Progenitor cell of endocrine pancreas (in vitro differentiated cells): ENCODE measurements at places on chromosomes 11 and 22.

- no peak for DNase-seq
Observed at GRCh38 chr11:75403037-75403436, 3.7 kb downstream of the RPS3 start.

DNA sequence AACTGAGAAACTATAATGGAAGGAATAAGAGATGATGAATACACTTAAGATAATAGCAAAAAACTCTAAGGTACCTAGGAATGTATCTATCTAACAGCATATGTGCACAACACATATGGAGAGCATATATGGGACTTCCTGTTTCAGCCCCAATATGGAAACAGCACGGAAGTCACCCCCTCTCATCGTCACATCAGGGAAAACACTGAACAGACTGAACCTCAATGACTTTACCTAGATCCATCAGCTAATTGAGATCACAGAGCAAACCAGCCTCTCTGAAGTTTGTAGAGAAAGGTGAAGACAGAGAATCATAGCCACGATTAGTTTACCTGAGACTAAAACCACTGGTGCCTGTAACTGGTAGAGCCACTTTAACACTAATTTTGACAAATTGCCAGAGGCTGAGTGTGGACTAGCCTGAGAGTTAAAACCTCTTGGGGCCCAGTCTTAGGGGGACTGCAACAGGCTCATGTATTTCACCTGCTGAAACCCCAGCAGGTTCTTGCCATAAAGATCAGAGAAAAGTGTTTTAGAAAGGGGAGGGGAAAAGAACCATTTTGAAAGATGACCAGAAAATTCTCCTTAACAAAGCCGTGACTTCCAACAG lies 722.6 kb downstream of the TBC1D22A start:
- DNase-seq, result no peak

DNA sequence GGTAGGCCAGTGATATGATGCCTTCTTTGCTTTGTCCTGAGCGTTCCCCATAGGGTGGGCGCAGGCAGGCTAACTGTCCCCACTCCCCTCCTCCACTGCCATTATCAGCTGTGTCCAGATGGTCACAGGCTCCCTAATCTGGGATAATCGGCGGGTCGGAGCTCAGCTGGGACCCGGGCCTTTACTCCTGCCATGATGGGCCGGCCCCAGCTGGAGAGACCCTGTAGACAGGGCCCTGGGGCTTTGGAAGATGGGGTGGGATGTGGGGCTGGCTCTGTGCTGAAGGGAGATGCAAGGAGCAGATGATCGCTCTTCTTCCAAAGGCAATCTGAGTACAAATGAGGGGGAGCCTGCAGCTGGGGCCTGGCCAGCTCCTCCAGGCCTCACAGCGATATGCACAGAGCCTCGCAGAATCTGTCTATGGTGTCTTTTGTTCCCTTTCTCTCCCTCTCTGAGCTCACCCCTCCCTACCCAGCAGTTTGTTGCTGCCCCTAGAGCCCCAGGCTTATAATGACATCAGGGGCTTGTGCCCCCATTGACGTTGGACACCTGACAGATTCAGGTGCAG lies 11.9 kb downstream of the KLHL35 start:
- no peak for DNase-seq

- DNase-seq, result no peak
Observed at GRCh38 chr22:23269441-23270211, 89.3 kb downstream of the BCR start.

GRCh38 chr11:75386942-75387630 lies 12.2 kb upstream of the RPS3 start:
- no peak for DNase-seq

- no peak for DNase-seq
Observed at GRCh38 chr11:117126223-117126965, 17.7 kb upstream of the PAFAH1B2 start.

DNA sequence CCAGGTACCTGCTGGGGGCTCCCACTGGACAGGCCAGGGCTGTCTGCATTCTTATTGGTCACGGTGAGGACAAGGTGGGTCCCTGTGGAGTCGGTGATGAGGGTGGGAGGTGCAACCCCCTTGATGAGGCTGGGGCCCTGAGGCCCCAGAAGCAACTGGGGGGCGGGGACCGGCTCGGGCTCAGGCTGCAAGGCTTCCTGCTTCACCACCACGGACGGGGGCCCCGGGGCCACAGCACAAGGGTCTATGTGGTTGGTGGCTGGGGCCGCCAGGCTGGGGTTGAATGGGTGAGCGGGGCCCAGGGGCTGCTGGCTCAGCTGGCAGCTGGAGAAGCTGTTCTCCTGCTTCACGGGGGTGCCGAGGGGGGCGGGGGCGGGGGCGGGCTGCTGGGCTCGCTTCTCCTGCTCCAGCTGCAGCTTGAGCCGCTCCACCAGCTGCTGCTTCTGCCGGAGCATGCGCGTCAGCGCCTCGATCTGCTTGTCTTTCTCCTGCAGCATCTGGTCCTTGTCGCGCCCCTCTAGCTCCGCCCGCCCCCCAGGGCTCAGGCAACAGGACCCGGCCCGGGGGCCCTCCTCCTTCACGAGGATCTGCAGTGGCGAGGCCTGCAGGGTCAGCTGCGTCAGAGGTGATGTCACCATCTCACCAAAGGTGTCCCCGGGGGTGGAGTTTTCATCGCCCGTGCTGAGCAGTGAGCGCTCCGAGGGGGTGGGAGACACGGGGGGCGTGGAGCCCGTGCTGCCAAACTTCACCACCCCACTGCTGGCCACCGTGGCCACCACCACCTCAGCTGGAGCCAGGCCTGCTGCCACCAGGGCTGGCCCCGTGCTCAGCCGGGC lies 48.2 kb downstream of the SGSM3 start:
- no peak for DNase-seq

- no peak for DNase-seq
Observed at GRCh38 chr11:109343242-109343641, 78.7 kb upstream of the C11orf87 start.

DNA sequence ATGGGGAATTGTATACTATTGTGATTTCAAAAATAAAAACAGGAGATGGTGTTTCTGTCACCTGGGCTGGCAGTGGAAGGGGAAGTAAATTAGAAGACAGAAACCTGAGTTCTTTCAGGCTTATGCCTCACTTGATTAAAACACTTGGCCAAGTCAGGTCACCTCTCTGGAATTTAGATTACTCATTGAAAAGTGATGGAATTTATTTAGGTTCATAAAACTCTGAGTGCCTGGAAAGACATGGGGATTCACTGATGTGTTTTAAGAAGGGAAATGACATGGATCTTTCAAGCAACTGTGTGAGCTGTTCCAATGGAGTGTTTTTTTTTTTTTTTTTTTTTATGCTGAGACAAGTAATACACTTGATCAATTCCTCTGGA lies 400.1 kb downstream of the TMEM135 start:
- no peak for DNase-seq

DNA sequence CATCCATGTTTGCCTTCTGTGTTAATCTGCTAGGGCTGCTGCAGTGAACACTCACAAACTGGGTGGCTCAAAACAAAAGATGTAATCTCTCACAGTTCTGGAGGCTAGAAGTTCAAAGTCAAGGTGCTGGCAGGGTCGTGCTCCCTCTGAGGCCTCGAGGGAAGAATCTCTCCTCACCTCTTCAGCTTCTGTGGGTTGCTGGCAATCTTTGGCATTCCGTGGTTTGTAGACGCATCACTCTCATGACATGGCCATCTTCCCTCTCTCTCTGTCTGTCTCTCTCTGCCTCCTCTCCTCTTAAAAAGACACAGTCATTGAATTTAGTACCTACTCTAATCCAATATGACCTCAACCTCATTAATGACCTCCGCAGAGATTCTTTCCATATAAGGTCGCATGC lies 78.8 kb downstream of the TSPAN18 start:
- no peak for DNase-seq

GRCh38 chr11:59769111-59769510 lies 13.9 kb downstream of the STX3 start:
- no peak for DNase-seq

- DNase-seq, result no peak
Observed at GRCh38 chr11:114265122-114265878, 30.9 kb upstream of the NNMT start.

DNA sequence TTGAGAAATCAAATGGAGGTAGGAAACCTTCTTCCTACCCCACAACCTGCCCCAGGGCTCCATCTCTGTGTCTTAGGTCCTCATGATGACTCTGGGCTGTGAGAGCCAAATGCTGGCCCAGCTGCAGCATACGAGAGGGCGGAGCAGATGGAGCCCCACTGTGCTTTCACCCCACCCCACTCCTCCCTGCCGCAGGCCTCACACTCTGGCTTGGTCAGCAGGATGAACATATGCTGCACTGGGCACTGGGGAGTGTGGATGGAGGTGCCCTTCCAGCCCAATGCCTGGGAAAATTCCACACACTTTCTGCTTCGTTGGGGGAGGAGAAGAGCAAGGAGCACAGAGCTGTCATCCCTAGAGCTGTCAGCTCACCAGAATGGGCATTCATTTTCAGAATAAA lies 271.6 kb upstream of the CADM1 start:
- DNase-seq, result no peak

- DNase-seq, result no peak
Observed at GRCh38 chr11:88363004-88363403, 25.5 kb upstream of the CTSC start.

DNA sequence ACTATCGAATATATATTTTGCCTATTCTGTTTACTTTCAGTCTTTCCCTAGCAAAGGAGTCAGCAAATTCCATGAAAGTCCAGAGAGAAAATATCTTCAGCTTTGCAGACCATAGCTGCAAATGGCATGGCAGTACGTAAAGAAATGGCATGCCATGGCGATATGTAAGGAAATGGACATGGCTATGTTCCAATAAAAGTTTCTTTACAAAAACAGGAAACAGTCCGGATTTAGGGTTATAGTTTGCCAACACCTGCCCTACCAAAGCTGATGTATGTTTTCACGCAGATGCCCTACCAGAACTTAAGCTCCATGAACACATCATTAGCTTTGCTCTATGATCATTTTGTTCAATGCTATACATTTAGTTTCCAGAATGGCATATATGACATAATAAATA lies 19.5 kb downstream of the KIAA0930 start:
- DNase-seq, result no peak

GRCh38 chr11:62061356-62062222 lies 62.2 kb upstream of the INCENP start:
- no peak for DNase-seq

GRCh38 chr11:44561275-44561805 lies 4.1 kb upstream of the CD82 start:
- DNase-seq, result no peak

GRCh38 chr11:46917762-46918082 lies 628 bp downstream of the LRP4 start:
- DNase-seq, result no peak

DNA sequence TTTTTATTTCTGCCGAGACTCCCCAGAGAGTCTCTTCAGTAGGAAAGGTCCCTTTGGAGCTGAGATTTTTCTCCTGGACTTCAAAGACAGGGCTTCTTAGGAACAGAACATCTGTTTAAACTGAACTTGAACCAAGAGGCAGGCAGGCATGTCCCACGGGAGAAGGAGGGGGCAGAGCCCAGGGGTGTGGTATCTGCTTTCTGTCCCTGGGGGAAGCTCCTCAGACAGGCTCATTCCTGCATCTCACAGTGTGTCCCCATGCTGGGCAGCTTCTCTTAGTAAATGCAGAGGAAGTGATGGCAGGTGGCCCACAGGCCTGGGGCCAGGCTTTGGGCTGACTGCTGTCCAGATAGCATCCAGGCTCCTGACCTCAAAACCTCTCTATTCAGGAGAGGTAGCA lies 47.3 kb downstream of the TSPAN18 start:
- no peak for DNase-seq

GRCh38 chr11:64892411-64892831 lies 14.0 kb upstream of the EHD1 start:
- no peak for DNase-seq

DNA sequence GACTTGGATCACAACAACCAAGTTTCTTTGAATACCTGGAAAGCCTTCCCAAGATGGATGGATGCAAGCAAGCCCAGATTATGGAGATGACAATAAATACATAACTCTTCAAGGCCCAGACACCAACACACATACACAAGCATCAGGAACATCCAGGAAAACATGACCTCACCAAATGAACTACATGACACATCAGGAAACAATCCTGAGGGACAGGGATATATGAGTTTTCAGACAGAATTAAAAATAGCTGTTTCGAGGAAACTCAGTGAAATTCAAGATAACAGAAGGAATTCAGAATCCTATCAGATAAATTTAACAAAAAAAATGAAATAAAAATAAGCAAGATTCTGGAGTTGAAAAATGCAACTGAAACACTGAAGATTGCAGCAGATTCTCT lies 659.4 kb downstream of the METTL15 start:
- no peak for DNase-seq

DNA sequence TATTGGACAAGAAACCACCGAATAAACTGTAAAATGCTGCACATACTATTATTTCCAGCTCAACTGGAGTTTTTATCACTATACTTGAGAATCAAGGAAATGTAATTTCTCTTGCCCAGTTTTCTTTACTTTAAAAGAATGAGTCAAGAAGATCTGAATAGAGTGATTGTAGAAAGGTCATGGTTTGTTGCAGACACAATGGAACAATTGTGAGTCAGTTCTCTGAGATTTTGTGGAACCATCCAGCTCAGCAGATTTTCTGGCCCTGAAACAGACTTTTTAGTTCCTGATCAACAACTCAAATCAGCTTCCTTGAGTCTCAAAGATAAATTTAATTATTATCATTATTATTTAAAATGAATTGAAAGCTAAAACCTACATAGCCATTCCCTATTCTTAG lies 1.3 kb downstream of the TCN1 start:
- DNase-seq, result no peak

- DNase-seq, result peak; percentile 85
Observed at GRCh38 chr22:29154364-29155048, 51.2 kb upstream of the EMID1 start.

DNA sequence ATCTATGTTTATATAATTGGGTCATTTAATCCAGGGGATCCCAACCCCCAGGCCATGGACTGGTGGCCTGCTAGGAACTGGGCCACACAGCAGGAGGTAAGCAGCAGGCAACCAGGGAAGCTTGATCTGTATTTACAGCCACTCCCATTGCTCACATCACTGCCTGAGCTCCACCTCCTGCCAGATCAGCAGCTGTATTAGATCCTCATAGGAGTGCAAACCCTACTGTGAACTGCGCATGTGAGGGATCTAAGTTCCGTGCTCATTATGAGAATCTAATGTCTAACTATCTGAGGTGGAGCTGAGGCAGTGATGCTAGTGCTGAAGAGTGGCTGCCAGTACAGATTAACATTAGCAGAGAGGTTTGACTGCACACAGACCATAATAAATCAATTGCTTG lies 32.8 kb downstream of the MS4A2 start:
- no peak for DNase-seq

GRCh38 chr11:77026743-77027142 lies 7.5 kb upstream of the B3GNT6 start:
- DNase-seq, result no peak

DNA sequence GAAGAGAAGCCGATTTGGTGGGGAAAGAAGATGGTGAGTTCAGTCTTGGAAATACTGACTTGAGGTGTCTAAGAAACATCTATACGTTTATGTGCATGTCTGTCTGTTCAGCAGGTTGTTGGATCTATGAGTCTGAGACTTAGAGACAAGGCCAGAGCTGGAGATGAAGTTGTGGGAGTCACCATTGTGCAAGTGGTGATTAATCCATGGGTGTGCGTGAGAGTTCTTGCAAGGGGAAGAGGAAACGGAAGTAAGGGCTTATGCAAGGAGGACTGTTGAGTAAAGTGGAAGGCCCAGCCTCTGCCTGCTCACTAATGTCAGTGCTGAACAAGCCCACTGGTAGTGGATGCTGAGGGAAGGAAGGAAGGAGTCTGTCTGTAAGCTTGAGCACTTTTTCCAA lies 9.7 kb downstream of the TMEM45B start:
- DNase-seq, result no peak

GRCh38 chr11:80466570-80466969 lies 1025.7 kb upstream of the TENM4 start:
- DNase-seq, result no peak
